Common myeloid progenitor, CD34-positive (primary cell): ENCODE measurements at places on chromosomes 3 and 15.

- DNase-seq, result no peak
Measured at GRCh38 chr3:69108811-69109210, 13.6 kb downstream of the LMOD3 start.

DNA sequence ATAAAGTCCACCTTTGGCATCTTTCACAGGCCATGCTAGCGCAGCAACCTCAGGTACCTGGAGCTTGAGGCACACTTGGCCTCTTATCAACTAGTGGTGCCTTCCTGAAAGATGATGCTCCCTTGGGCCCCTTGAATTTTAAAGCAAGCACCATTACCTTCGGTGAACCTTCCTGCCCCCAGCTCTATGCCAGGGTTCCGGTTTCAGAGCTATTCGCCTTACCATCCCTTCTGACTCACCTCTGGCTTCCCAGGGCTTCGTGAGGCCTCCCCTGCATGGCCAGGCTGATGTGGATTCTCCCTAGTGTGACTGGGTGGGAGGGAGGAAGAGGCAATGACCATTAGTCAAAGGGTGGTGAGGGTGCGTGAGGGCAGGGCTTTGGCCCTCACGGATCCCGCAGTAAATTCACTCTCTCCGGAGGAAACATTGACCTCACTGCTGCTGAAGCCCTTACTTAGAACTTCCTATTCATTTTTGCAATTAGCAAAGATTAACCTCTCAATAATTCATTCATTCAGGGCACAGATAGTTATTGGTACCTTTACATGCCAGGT, 16.3 kb downstream of the BHLHE40 start:
- no peak for DNase-seq

DNA sequence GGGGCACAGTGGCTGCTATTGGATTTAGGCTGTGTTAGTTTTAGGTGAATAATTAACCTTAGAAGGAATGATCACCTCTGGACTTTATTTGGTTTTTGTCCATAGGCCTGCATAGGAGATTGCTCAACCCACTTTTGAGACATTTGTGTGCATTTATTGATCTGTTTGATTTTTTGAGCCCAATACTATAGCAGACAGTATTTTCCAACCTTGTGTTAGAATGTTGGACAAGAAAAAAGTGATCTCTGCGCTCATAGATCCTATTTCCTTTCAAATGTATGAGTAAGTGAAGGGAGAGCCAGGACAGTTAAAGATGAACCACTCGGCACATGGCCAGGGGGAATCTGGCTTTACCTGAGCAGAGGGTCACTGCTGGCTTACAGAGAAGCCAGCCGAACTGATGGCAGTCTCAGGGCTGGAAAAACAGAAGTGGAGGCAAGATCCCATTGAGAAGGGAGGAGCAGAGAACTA, 8.8 kb upstream of the TOPBP1 start:
- DNase-seq, result no peak

- peak; percentile 82 for DNase-seq
Measured at GRCh38 chr3:42846685-42847522, 28.8 kb downstream of the CYP8B1 start.

DNA sequence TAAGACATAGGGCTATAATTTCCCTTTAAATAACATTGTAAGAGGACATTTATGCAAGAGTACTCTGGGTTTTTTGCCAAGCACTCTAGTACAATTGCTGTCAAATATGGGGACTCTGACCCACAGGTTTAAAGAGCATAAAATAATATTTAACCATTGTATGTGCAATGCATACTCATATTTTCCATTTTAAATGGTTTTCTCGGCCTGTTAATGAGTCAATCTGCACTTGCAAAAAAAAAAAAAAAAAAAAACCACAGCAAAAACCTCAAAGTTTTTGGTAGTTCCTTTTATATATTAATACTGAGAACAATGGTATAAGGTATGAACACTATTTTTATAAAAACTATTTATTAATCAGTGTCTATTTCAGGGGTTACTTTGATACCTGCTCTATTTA, 304.0 kb upstream of the CBLB start:
- DNase-seq, result peak; percentile 70

GRCh38 chr3:133535971-133536881, 37.3 kb upstream of the CDV3 start:
- DNase-seq, result no peak

GRCh38 chr3:149085828-149086231, 503 bp downstream of the HLTF start:
- DNase-seq, result peak; percentile 73
